CD4-positive, alpha-beta T cell treated with Interleukin-2 at 100 ng/mL for 4 hours (primary cell): ENCODE measurements at places on chromosomes 1 and 21.

DNA sequence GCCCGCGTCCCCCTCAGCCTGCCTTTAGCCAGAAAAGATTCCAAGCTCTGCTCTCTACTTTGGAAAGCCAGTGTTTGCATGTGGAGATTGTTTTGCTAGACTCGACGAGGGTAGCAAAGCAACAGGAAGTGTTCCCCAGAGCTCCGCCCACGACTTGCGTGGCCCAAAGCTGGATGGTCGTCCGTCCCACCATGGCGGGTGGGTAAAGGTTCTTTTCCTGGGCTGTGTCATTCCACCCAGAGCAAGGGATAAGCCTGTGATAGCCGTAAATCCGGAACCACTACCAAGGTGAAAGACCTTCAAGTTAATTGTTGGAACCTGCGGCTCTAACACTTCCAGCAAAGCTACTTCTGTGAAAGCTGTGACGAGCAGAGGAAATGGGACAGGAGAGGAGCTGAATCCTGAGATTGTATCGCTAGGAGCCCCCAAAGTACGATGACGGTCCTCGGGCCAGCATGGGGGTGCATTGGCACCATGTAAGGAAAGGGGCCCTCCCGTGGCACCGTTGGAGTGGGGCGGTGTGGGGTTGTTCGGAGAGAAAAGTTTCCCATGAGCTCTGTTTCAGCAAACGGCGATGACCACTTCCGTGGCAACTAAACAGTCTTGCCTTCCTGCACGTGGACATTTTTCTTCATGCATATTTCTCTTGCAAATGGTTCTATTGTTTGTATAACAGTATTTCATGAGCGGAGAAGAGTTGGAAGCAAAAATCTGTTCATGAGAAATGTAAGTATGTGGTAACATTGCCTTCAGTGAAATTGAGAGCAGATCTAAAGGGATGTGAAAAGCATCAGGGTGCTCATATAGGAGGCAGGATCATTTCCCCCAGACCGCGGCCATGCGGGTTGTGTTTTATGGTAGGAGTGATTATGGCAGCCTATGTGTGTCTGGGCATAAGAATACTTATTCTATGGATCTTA, 8.4 kb downstream of the MX2 start:
- DNase-seq, result peak; percentile 35

DNA sequence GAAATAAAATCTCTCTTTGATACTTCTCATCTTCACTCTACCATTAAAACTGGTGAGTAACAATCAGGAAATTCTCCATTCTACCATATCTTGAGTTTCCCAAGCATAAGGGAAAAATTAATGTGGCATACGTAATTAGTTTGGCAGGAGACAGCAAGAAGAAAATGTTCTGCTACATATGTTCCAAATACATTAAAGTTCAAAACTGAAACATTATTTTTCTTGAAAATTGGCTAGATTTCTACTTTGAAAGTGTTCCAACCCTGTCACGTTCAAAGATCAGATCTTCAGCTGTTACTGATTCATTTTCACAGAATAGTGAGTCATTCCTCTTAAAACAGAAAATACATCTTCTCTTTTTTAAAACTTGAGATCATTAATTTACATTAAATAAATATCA, 48.5 kb downstream of the PIGK start:
- no peak for DNase-seq

- DNase-seq, result no peak
These were observed 8.0 kb upstream of the DNM3 start for GRCh38 chr1:171833091-171833825.

DNA sequence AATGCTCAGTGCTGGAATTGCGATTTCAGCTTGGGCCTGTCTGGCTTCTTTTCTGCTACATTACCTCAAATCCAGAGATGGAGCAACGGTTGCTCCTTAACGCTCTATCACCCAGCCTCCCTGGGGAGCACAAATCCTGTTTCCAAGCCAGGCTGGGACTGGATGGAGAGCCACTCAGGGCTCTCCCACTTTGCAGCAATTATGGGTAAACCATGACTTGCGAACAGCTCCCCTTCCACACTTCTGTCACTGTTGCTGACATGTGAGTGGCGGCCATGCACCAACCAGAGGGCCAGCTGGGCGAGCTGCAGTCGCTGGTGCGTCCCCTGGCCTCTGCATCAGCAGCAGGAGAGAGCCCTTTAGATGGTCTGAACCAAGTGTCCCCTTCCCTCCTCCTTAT, 65.1 kb upstream of the RAB4A start:
- no peak for DNase-seq
